ENCODE measurements at places on chromosomes 13 and 19.

GRCh38 chr13:67538906-67539305 lies 308.8 kb upstream of the PCDH9 start:
- peak; percentile 11 for DNase-seq

DNA sequence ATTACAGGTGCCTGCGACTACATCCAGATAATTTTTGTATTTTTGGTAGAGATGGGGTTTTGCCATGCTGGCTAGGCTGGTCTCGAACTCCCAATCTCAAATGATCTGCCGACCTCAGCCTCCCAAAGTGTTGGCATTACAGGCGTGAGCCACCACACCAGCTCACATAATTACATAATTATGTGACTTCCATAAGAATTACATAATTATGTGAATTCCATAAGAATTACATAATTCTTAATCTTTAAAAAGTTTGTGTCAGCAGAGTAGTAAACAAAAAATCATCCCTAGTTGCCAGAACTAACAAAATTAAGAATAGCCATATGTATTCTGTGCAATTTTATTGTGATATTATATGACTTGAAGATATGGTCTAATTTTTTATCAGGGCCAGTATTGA lies 25.6 kb downstream of the IFT88 start:
- no peak for DNase-seq

DNA sequence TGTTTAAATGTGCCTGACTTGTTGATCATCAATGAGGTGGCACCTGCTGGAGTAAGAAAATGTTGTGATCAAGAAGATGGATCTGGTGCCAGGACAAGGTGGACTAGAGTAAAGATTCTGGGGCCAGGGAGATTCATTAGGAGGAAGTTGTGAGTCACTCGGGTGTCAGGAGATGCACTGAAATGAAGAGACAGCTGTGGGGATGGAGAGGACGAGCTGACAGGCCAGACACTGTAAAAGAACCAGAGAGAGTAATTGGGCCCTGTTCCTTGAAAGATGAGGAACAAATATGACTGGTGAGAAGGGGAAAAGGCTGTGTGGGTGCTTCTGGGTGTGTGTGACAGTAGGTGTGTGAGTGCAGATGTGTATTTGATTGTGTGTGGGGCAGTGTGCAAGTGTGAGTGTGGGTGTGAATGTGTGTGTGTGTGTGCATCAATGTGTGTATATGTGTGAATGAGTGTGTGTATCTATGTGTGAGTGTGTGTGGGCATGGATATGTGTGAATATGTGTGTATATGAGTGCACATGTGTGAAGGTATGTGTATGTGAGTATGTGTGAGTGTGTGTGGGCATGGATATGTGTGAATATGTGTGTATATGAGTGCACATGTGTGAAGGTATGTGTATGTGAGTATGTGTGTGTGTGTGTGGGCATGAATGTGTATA lies 260.5 kb downstream of the RFC3 start:
- DNase-seq, result no peak

DNA sequence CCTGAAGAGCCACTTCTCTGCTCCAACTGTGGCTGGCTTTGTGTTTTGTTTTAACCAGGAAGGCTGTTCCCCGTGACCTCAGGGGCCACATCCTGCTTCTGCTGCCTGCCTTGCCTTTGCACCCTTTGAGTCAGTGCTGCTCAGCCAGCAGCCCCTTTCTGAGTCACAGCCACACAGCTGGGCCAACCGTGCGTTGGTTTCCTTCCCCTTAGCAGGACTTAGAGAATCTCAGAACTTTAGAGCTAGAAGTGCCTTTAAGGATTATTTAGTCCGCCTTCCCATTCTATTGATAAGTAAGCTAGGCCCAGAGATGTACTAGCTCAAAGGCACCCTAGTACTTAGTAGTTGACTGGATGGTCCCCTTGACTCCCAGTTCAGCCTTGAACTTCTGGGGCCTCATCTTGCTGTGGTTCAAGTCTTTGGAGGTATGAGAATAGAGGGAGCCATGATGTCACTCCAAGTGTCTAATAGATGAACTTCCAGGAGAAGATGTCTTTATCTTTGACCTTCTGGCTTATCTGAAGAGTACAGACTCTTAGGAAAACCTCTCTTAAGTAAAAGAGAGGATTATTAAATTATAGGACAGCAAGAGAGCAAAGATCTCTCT lies 8.0 kb downstream of the RGCC start:
- peak; percentile 77 for DNase-seq

DNA sequence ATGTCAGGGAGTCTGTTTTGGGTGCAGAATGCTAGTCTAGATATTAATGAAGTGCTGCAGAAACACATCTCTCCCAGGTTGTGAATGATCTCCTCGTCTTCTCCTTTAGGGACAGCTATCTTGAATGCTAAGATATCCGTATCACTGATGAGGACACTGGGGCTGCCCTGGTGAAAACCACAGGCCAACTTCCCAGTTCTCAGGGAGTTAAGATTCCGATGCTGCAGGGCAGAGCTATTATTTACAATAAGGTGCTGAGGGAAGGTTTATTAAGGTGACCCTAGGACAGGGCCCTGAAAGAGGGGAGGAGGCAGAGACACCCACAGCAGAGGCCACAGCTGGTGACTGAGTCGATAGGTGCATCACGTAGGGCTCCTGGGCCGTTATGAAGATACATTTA lies 66.1 kb downstream of the TNFRSF19 start:
- no peak for DNase-seq

Measured in fibroblast of skin of right quadriceps (primary cell).